AG08395 (cell line): ENCODE measurements at places on chromosomes 13 and 19.

DNA sequence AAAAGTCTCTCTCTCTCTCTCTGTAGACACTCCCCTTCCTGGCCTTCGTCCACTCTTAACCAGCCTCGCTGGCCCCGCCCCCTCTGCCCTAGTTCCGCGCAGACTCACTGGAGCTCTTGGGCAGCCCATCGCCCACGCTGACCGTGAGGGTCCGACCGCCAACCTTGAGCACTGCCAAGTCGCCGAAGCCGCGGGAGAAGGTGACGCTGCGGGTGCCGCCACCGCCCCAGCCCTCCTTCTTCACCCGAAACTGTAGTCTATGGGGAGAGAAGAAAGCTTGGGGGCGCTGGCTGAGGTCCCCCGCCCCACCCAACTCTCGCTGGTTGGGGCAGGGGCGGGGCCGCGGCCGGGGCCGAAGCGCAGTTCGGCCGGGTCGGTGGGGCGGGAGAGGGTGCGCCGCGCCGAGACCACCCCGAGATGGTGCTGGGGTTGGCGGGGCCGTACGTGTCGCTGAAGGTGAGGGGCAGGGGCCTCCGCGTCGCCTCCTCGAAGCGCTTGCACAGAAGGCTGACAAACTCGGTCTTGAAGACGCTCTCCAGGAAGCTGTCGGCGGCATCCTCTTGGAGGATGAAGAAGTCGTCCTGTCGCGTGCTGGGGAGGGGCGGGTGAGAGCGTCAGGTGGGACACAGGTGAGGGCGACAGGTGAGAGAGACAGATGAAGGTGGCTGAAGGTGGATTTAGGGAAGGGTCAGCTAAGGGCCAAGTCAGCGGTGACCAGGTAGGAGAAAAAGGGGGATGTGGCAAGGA is 12.6 kb upstream of the ZNF414 start:
- peak; percentile 93 for DNase-seq

DNA sequence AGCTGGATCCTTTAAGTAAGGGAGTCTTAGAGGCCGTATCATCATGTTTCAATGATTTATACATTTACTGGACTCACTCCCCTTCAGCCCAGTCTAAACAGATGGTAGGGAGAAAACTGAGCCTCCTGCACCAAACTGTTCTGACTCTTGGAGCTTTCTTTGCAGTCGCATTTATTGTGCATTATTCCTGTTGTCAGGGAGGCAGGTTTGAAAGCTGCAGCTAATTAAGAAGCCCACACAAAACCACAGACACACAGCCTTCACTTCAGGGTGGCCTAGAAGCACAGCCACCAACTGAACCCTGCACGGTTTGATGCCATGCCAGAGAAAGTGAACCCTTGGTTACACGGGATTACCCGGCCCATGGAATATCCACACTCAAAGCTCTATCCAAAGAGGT is 911.0 kb downstream of the UQCRFS1 start:
- no peak for DNase-seq

DNA sequence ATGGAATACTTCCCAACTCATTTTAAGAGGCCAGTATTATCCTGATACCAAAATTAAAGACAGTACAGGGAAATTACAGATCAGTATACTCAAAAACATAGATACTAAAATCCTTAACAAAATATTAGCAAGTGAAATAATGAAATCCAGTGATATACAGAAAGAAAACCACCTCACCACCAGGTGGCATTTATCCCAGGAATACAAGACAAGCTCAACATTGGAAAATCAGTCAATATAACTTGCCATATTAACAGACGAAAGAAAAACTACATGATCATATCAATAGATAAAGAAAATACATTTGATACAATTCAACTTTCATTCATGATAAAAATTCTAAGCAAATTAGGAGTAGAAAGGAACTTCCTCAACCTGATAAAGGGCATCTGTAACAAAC is 6.7 kb upstream of the GNA15 start:
- DNase-seq = peak; percentile 50

GRCh38 chr19:13870873-13871272 is 6.1 kb upstream of the NANOS3 start:
- no peak for DNase-seq

- no peak for DNase-seq
Measured at GRCh38 chr13:85095418-85096272, 703.6 kb downstream of the SLITRK6 start.

GRCh38 chr13:78777396-78777795 is 118.4 kb upstream of the OBI1 start:
- no peak for DNase-seq
